AG04449 (cell line): ENCODE measurements at places on chromosomes 11 and 22.

DNA sequence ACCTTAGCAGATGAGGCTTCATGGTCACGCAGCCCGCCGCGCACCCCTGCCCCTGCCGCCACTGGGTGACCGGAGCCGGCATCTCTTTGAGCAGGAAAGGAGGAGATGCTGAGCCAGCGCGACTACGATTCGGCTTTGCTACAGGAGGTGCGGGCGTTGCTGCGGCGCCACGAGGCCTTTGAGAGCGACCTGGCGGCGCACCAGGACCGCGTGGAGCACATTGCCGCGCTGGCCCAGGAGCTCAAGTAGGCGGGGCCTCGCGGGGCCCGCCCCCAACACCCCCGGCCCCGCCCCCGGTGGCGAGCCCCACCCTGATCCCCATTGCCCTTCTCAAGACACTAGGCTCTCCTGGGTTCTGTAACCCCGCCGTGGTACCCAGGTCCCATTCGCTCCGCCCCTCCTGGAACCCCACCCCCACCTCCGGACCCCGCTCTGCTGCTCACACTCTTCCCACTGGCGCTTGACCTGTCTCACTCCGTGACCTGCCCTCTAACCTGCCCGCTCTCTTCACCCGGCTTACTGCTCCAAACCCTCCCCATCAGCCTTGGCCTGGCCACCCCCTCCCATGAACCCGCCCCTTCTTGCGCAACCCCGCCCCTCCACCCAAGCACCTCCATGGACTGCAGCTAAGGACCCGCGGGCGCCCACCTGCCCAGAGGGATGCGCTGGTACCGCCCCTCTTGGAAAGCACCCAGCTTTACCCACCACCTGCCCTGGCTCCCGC is 9.1 kb downstream of the CTSF start:
- no peak for DNase-seq

DNA sequence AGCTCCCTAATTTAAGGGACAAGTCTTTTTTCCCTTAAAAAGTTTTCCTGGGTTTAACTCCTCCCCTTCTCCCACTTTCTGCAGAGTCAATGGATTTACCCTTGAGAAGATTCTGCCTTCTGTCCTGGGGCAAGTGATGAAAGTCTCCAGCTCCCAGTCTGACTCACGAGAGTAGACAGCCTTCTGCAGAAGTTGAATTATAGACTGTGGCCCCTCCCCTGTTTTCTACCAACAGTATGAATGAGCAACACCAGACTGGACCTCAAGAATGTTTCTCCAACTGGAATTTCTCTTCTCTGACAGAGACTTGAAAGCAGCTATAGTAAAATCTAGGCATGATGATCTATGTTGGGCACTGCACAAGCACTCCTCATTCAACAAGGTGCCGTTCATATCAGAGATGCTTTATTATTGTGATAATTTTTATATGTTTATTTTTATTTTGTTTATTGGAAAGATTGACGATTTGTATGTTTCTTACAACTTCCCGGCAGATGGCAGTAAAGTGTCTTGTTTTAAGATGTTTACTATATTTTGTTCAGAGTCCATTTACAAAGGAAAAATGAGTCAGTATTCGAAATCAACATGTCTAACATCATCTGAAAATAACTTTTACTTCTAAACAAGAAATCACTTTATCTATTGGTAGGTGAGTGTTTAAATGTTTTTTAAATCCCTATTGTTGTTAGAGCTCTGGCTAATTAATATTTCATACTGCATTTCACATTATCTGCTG is 56.6 kb downstream of the LMO2 start:
- peak; percentile 53 for DNase-seq

GRCh38 chr11:5631417-5631816 is 6.6 kb downstream of the TRIM34 start:
- no peak for DNase-seq

GRCh38 chr11:133529807-133530500 is 2.3 kb downstream of the OPCML start:
- DNase-seq, result no peak

DNA sequence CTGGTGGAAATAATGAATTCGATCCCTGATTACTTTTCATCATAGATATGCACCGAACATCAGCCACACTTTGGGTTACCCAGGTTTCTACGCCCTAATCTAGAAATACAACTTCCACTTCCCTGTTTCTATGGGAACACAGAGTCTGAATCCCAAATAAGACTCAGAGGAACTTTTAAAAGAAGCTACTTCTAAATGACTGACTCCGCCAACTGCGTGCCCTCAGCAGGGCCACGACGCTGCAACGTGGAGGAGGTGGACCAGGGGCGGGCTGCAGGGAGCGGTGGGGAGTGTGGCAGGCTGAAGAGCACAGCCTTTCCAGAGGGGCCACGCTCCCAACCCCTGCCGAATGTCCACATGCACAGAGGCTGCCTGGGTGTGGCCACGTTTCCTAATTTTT is 304.0 kb downstream of the SHANK2 start:
- no peak for DNase-seq
